ENCODE measurements at places on chromosomes 5 and 9. TPM values are rescaled to one million over a fixed set of nuclear protein-coding genes. Genes with fewer than 3 reads are reported as not detected.

- DNase-seq: no peak
Measured at GRCh38 chr5:131296213-131296672, 32.4 kb downstream of the CDC42SE2 start.

CD180 gene
- total RNA-seq: not detected

GRCh38 chr9:116998305-116998704 lies 311.2 kb downstream of the TRIM32 start:
- no peak for DNase-seq

GRCh38 chr9:132894346-132894745 lies 15.6 kb downstream of the SPACA9 start:
- DNase-seq: no peak

RNF20 gene
- 37.5 TPM for total RNA-seq

DNA sequence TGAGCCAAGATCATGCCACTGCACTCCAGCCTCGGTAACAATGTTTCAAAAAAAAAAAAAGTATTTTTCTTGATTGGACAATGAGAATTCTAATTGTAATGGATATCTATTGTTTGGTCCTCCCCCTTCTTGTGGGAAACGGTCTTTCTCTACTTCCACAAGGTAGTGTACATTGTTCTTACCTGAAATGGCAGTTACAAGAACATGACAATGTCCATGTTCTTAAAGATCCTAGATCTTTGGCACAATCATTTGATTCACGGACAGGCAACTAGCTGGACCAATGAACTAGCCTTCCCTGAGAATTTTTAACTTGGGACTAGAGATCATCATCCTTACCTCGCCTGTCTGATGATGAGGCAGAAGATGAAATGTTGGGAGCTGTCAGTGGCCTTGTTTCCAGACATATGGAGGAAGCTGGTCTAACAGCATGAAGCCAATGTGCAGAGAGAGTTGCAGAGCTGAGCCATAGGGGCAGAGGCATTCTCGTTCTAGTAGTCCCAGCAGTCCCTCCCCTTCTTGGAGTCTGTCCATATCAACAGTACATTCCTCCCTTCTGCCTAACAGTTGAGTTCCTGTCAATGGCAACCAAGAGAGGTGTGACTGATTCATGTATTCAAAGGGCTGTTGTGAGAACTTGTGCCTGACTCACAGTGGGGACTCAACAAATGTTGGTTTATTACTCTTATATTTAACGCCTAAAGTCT lies 2.1 kb upstream of the MARCHF6 start:
- no peak for DNase-seq

- no peak for DNase-seq
Measured at GRCh38 chr9:129610213-129610472, 10.8 kb downstream of the C9orf50 start.

- DNase-seq: no peak
Measured at GRCh38 chr9:77013206-77013931, 6.1 kb upstream of the FOXB2 start.

DNA sequence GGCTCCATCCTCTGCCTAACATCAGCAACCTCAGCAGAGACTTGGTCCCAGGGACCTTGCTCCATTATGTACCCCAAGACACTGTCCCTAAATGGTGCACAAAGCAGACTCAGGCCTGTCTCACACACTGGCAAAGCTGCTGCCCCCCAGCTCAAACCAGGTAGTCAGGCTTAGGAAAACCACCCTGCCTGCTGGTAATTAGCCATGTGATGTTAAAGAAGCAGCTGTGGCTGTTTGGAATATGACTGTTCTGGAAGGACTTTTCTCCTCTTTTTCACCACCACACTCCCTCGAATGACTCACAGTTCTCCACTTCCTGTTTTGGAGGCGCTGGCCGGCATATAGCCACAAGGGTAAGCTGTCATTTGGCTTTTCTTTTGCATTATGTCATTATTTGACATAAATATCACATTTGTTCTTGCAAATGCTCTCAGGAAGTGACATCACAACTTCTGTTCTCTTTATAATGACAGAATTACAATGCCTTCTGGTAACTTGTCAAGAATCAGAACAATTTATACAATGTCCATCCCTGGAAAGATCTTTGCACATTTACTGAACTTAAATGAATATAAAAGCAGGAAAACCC lies 113.9 kb downstream of the SUSD1 start:
- DNase-seq: no peak

GRCh38 chr9:105393576-105394344 lies 54.1 kb upstream of the FSD1L start:
- DNase-seq: no peak

IL13 gene
- not detected for total RNA-seq

GRCh38 chr5:103360475-103360874 lies 101.9 kb downstream of the MACIR start:
- DNase-seq: no peak

- no peak for DNase-seq
Measured at GRCh38 chr5:134964359-134965270, 3.1 kb upstream of the CATSPER3 start.

DNA sequence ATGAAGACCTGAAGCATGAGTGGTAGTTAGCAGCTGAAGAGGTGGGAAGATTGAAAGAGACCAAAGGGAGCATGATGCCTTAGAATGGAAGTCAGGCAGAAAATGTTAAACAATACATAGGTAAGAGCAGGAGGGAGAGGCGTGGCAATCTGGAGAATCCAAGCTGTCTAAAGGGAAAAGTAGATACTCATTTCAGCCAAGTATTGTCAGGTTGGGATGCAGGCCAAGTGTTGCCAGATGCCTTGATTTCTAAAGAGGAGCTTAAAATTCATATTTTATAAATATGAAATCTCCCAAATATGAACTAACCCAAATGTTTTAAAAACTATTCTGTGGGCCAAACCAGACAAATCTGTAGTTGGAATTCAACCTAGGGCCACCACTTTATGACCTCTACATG lies 4.2 kb downstream of the PAM start:
- DNase-seq: no peak

DNA sequence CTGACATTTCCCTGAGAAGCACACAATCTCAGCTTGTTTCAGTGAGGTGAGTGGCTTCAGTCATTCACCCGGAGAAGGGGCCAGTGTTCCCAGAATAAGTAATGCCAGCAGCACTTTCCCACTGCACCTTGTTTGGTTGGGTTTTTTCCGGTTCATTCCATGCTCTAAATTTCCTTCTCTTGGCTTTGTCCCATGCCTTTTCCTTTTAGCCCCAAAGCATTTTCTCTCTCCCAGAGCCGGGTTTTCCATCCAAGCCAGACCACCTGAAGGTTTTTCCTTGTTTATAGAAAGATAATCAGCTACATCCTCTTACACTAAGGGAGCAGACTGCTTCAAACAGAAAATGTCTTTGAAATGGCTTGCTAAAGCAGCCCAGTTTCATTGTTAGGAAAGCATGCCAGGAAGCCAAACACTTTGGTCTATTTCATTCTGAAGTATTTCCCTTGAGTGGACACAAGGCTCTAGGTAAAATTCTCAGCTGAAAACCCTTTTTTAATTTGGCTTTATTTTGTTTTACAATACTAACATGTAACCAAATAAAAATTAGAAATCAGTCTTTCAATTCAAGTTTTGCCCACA lies 501.6 kb downstream of the DTWD2 start:
- DNase-seq: no peak

TRPM3 gene
- not detected for total RNA-seq

ENDOG gene
- total RNA-seq: 39.9 TPM

GRCh38 chr5:55899344-55899743 lies 48.2 kb downstream of the IL31RA start:
- no peak for DNase-seq

- no peak for DNase-seq
Measured at GRCh38 chr9:4667681-4668080, 1.4 kb upstream of the SPATA6L start.

GRCh38 chr5:84438456-84438855 lies 53.8 kb upstream of the EDIL3 start:
- DNase-seq: no peak

- DNase-seq: no peak
Measured at GRCh38 chr9:13128266-13128860, 151.1 kb downstream of the MPDZ start.

HNRNPAB gene
- 273 TPM for total RNA-seq

DNA sequence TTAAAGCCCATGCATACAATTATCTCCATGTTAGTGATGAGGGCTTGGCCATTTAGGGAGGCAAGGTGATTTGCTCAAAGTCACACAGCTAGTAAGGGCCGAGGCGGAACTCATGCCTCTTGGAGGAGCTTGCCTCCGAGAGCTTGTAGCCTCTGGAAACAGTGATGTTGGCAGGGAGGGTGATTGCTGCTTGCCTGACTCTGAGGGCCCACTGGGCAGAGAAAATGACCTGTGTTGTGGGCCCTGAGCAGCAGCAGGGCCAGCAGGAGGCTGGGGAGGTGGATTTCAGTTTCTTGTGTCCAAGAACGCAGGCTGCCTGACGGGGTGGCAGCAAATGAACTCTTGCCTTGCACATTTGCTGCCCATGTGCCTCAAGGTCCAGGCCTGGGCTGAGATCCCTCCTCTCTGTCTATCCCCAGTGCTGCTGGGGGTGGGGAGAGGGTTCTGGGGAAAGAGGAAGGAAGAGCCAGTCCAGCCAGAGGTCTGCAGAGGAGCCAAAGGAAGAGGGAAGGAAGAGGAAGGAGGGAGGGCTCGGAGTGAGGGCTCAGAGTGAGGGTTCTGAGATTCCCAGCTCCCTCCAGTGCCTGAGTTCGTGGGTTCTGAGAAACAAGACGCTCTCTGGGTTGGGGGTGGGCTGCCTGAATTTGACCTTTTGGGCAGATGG lies 16.2 kb upstream of the PTGS1 start:
- no peak for DNase-seq

DNA sequence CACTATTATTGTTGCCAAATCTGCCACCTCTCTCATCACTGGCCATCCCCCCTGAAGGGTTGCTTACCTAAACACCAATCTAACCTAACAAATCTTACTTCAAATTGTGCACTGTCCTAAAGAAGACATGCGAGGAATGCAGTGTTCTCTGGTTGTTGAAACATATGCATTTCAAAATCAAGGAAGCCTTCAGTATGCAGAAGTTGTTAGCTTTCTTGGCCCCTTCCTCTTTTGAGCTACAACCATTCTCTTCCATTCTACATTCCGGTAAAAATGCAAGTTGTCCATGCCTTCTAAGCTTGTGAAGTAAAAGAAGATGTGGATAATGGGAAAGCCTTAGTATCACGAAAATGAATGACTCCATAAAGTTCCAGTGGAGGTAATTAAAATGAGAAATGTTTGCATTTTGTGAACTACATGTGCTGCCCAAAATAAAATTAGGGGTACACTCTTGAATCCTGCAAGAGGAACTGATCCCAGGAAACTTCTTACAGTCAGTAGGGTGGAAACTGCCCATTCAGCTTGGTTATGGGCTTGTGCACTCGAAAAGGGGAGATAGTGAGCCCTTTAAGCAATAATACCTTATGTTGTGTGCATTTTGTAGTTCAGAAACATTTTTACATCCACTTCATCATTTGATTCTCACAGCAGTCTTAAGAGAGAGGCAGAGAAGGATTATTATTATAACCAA lies 77.6 kb upstream of the ADRB2 start:
- DNase-seq: no peak

DNA sequence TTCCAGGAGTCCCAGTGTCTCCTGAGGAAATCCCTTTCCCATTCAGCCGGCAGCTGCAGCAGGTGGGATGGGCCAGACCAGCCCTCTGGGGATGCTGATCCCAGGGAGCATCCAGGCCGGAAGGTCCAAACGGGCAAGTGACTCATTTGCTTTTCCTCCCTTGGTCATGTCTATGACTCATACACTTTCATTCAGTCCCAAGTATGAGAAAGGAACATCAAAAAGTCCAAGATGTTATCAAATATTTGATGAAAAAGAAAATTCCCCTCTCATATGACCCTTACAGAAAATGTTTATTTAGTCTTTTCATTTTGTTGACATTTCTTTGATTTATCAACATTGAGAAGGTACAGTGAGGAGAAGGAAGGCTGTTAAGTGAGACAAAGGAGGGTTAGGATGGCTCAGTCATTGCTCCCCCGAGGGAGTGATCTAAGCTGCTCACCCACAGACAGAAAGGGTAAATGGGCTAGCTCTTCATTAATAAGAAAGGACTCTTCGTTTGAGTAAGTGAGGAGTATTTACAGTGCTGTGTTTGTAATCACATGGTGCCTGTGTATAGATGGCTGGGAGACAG lies 117.6 kb upstream of the ANKRD55 start:
- DNase-seq: peak; percentile 74

GRCh38 chr5:18000744-18001143 lies 366.5 kb downstream of the TAF11L14 start:
- DNase-seq: no peak

DNA sequence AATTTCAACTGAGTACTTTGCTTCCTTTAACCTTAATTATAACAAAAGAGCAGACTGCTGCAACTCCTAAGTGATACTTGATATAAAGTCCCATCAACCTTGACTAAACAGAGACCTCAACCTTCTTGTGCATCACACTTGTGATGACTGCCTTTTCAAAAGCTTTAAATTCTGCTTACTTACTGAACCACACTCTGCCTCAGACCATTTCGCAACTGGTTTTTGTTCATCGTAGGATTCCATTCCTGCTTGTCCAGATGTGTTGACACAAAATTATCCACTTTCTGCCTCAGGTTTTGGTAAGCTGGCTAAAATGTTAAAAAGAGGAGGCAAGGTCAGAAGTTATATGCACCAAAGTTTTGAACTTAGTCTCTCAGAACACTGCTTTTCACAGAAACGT lies 3.5 kb downstream of the BOD1 start:
- no peak for DNase-seq

- no peak for DNase-seq
Measured at GRCh38 chr5:112549127-112549526, 130.1 kb upstream of the EPB41L4A start.

DNA sequence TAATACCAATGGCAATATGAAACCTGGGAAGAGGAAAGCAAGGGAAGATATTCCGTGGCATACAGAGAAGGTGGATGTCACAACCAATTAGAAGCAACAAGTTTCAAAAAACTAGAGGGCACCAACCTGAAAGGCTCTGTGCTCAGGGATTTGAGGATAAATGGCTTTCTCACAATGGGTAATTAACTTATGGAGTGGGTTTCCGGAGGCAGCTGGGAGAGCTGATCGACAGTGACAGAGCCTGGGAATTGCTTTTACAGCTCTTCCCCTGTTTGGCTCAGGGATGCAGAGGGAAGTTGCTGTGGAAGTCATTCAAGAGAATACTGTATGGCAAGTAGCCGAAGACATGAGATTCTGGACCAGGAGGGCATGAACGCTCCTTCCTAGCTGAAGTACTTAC lies 237.0 kb downstream of the KIF4B start:
- no peak for DNase-seq

IZUMO3 gene
- total RNA-seq: not detected

GBGT1 gene
- 1.8 TPM for total RNA-seq

GABRA6 gene
- not detected for total RNA-seq

DPYSL3 gene
- 1.1 TPM for total RNA-seq

NPR3 gene
- 0.10 TPM for total RNA-seq

All from Panc1 (cell line).